ENCODE measurements at places on chromosomes 2 and 18.

DNA sequence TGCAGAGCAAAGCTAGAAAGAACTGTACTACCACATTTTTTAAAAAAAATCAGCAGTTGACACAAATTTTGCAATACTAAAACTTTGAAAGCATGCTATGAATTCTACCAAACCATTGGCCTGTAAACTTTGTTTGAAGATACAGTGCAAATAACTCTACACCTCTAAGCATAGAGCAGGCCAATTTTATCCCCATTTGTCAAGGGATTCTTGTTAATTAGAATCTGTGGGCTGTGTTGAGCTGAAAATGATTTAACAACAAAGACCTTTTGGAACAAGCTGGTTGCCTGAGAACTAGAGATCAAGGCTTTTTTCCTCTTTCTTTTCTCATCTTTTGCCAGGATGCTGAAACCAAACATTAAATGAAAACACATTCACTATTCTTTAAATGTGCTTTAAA, 886.0 kb upstream of the CDH2 start:
- DNase-seq: no peak

GRCh38 chr18:10482985-10483949, 28.8 kb downstream of the APCDD1 start:
- DNase-seq: no peak

GRCh38 chr18:43581936-43582519, 304.7 kb upstream of the SYT4 start:
- DNase-seq: no peak

GRCh38 chr2:39730685-39731302, 48.3 kb downstream of the THUMPD2 start:
- DNase-seq: peak; percentile 52

GRCh38 chr2:238321467-238321866, 1.1 kb downstream of the TRAF3IP1 start:
- no peak for DNase-seq

GRCh38 chr18:33814546-33814945, 236.5 kb downstream of the ASXL3 start:
- DNase-seq: no peak

GRCh38 chr2:227368574-227368973, 10.5 kb downstream of the TM4SF20 start:
- no peak for DNase-seq

GRCh38 chr18:8261651-8262091, 347.6 kb upstream of the RAB12 start:
- no peak for DNase-seq

- DNase-seq: no peak
Measured at GRCh38 chr18:6376433-6377229, 38.1 kb downstream of the L3MBTL4 start.

DNA sequence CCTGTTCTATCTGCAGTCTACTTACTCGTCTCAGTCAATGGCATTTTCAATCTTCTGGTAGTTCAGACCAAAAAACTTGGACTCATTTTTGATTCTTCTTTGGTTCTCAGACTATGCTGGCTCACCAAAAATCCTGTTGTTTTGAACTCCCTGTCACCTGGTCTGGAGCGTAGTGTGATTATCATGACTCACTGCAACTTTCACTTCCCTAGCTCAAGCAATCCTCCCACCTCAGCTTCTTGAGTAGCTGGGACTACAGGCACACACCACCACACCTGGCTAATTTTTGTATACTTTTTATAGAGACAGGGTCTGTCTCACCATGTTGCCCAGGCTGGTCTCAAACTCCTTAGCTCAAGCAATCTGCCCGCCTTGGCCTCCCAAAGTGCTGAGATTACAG, 163.3 kb upstream of the CDH7 start:
- DNase-seq: no peak

- DNase-seq: no peak
Measured at GRCh38 chr2:41927581-41928264, 120.1 kb upstream of the PKDCC start.

- DNase-seq: peak; percentile 23
Measured at GRCh38 chr2:167966937-167967913, 280.2 kb downstream of the STK39 start.

GRCh38 chr2:201831469-201831868, 25.1 kb downstream of the CDK15 start:
- peak; percentile 84 for DNase-seq

DNA sequence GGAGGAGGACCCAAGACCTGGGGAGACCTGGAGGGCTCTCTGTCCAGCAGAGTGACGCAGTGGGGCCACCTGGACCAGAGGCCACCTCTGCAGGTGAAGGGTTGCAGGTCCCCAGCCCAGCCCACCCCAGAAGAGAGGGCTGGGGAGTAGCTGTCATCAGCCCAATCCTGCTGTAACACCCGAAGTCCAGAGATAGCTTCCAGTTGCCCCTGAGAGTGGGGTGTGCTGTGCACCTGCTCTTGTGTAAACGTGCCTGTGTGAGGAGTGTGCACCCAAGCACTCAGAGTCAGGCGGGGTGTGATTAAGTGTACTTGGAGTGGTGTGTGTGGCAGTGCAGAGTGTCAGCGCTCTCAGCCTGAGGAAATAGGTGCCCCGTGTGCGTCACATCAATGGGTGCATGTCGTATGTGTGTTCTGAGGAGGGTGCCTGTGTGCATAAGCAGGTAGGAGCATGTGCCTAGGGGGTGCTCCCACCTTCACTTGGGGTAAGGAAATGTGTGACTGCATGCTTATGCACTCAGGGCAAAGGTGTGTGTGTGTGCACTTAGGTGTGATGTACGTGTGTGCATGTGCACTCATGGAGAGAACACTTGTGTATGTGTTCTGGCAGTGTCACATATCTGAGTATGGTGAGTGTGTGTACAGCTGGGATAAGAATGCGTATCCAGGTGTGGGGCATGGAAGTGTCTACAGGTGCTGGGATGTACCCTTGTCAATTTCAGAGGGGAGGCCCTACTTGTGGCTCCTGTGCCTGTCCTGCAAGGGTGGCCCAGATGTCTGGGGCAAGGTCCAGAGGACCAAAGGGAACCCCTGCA, 672 bp downstream of the ATP6V1B1 start:
- DNase-seq: no peak

- no peak for DNase-seq
Measured at GRCh38 chr2:236105955-236106607, 62.1 kb downstream of the GBX2 start.

- DNase-seq: peak; percentile 41
Measured at GRCh38 chr2:235230821-235231601, 262.8 kb upstream of the AGAP1 start.

DNA sequence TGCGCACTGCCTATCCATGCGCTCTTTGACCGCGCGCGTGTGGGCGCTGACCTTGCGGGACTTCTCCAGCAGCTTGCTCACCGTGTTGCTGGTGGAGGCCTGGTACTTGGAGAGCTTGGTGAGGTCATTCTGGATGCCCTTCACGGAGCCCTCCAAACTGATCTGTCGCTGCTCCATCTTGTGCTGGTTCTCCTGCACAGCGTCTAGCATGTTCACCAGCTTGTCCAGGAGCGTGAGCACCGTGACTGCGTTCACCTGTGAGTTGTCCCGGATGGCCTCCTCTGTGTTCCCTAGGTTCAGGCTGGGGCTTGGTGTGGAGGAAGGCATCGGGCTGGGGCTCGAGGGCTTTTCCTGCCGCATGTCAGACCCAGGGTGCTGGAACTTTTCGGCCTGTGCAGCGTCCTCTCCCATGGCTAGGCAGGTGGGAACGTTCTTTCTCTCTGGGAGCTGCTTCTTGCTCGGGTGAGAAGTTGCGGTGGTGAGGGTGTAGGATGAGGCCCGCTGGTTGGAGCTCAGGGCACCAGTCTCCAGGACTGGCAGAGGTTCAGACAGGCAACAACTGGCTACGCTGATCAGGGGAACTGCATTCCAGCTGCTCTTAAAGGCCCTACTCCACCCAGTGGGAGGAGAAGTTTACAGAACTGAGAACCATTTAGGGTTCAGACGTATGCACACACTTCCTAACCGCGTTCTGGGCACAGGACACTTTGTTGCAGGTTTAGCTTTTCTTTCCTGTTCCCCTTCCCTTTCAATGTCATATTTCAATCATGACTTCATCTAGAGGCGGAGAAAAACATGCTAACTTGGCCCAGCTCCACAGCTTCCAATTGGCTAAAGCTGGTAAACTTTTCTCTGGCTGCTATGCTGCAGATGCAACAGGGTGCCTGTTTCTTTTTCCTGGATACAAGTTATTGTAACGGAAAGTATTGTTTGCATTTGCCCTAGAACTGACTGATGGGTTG, at the start of gene CAVIN2:
CAVIN2 (minus strand) TSS at position 574 of the 962 bp plus-strand sequence; CDS start at position 411, 163 bp downstream.
- DNase-seq: peak; percentile 90

GRCh38 chr2:64930258-64930671, 58.9 kb upstream of the SLC1A4 start:
- no peak for DNase-seq

GRCh38 chr2:218859556-218859987, at the start of gene WNT6:
WNT6 (plus strand) TSS chr2:218859805; CDS start chr2:218860038, 233 bp downstream.
- no peak for DNase-seq

- DNase-seq: peak; percentile 88
Measured at GRCh38 chr18:43060020-43060419, 55.5 kb downstream of the RIT2 start.

GRCh38 chr2:154603682-154604081, 94.8 kb upstream of the KCNJ3 start:
- DNase-seq: no peak
